ENCODE measurements at places on chromosomes 11 and 22.

DNA sequence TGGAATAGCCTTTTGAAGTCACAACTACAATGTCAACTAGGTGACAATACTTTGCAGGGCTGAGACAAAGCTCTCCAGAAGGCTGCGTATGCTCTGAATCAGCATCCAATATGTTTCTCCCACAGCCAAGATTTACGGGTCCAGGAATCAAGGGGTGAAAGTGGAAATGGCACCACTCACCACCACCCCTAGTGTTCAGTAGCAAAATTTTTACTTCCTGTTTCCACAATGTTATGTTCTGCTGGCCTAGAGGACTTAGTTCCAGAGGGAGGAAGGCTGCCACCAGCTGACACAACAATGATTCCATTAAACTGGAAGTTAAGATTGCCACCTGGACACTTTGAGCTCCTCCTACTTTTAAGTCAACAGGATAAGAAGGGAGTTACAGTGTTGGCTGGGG lies 68.5 kb upstream of the MPEG1 start:
- DNase-seq = no peak

DNA sequence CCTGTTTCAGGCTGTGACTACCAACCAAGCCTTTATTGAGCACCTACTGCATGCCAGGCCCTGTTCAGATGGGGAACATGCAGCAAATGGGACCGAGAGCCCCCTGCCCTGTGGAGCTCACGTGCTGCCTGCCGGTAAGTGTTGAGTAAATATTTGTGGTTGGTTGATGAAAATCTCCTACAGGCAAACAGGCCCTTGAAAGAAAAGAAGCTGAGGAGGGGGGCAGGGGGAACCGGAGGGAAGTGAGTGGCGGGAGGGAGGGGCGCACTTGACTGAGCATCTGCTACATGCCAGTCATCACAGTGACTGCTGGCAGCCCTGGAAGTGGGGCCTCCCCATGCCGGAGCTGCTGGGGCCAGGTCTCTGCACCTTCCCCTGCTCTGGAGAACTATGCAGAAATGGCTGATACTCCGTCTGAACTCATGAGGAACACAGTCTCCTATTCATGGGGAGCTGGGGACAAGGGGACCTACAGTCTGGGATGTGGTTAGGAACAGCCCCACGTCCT lies 34.2 kb downstream of the MACROD1 start:
- DNase-seq = no peak

- DNase-seq = no peak
Measured at GRCh38 chr11:61121192-61121831, 19.0 kb downstream of the CD5 start.

- no peak for DNase-seq
Measured at GRCh38 chr22:33806191-33806590, 114.1 kb downstream of the LARGE1 start.

DNA sequence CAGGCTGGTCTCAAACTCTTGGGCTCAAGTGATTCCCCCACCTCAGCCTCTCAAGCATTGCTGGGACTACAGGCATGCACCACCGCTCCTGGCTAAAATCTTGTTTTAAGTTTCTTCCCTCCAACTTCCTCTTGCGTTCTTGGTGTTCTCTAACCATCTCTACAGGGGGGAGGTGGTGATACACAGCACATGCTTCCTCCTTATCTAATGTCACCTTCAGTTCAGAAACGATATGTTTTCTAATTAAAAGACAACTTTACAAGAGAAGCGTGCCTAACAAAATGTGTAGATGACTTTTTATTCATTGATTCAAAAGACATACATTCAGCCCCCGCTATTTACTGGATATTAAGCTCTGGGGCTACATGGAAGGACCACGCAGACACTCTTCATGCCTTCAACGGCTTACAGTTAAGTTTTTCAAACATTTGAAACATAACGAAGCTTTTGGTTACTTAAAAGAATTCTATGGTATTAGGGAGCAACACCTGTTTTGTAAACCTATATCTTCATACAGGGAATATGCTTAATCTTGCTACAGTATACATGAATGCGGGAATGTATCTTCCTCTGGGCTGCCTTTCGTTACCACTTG lies 933 bp upstream of the DLAT start:
- no peak for DNase-seq

GRCh38 chr11:16891964-16892363 lies 122.2 kb downstream of the PLEKHA7 start:
- no peak for DNase-seq

DNA sequence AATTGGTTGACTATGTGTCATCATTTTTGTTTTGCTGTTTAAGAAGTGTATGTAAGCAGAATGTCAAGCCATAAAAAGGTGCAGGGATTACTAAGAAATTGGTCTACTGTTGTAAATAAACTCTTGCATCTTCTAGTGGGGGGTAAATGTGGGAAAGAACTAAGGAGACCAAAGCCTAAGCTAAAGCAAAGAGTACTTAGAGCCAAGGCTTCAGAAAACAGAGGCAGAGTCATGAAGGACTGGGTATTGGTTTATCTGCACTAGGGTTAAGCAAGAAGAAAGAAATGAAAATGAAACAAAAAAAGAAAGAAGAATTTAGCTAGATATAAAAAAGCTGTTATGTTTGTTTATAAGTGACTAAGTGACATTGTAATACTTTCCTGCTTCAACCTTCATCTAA lies 628.1 kb downstream of the METTL15 start:
- no peak for DNase-seq

DNA sequence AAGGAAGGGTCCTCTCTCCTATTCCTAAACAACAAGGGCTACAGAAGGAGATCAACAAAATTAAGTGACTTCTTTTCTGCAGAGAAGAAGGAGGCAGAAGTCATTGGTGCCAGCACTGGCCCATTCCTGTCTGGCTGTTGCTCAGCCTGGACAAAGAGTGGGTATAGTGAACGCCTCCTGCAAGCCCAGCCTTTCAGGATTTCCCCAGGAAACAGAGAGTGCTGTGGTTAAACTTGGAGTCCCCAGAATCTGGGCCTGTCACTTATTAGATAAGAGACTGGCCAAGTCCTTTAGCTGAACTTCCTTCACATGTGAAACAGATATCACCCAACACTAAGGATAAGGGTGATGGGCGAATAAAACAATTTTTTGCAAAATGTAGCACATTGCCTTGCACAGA lies 10.9 kb downstream of the TST start:
- DNase-seq = no peak

DNA sequence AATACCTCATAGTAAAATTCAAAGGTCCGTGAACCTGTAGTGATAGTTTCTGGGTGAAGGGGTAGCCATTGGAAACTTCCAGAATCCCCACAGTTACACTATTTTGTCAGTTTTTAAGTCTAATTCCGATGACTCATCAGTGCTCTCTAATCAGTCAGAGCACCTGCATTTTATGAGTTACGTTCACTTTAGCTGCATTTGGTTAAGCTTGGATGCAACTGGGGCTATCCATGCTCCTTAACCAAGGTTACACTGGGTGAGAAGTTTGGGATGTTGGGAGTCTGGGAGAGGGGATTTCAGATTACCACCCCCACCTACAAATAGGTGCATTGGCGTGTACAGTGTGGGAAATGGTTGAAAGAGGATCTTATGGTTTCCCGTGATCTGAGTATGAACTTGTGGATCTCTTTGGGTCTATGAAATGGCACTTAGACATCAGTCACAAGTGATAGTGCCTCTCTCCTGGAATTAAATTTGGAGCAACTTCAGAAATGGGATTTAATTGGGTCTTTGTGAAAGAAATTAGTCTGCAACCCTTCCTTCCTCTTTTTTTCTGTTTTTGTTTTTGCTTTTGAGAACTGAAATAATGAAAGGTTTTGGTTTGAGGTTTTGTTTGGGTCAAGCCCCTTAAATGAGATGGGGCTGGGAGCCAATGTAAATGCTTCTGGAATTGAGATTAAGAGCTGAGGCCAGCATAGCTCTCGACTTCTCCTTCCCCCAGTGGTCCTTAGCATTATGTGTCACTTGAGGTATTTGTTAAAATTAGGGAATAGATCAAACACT lies 31.5 kb downstream of the EHF start:
- no peak for DNase-seq

DNA sequence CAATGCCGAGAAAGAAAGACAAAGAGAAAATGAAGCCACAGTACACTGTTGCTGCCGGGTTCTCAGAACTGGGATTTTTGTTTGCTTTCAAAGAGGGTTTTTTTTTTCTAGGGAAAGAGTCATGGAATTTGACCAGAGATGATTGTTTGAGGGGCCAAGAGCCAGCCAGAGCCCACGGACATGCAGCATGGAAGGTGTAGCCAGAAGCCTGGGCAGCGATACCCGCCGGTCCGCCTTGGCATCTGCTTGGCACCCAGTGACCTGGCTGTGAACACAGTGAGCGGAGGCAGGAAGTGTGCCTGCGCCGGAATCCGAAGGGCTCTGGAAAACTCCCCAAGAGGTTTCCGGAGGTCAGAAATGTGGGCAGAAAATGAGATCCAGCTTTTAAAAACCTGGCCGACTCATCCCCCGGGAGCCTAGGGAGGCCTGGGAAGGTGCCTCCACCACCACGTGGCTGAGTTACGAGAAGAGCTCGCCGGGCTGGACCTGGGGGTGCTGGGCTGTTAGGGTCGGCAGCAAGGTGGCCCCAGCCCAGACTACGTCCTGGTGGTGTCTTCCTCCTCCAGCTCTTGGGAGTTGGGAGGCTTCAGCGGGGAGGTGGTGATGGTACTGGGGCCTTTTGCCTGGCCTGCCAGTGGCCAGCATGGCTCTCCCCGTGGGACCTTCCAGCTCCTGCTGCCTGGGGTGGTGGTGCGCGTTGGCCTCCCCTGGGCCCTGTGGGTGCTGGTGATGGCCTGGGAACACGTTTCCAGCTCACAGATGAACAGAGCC lies 61.6 kb upstream of the PPARA start:
- DNase-seq = no peak

- no peak for DNase-seq
Measured at GRCh38 chr11:86815726-86816125, 15.4 kb downstream of the PRSS23 start.

- no peak for DNase-seq
Measured at GRCh38 chr11:11756718-11757117, 85.1 kb upstream of the USP47 start.

All from esophagus squamous epithelium (tissue), 5 donors.